H7 (cell line): ENCODE measurements at places on chromosomes 3 and 15. TPM values are rescaled to one million over a fixed set of nuclear protein-coding genes. Genes with fewer than 3 reads are reported as not detected.

GRCh38 chr15:40251486-40252140, 12.8 kb downstream of the PAK6 start:
- DNase-seq, result peak; percentile 30

DNA sequence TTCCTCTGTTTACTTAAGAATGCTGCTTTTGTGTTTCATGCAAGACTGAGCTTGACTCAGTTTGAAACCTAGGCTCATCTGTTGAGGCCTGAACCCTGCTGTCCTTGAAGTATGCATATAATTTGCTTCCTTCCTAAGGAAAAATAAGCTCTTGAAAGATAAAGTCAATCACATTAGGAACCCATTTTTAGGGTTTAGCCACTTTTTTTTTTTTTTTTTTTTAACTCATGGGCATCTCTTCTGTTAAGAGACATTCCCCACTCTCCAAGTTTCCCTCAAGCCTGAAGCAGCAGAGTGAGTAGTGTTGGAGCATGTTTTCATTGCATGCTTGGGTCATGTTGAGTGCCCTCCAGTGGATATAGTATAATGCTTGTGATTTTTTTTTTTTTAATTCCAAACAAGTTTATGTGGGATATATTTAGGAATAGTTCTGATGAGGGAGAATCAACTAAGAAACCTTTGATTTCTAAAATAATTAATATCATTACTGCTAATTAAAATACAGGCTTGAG, 3.6 kb downstream of the CTNNB1 start:
- peak; percentile 30 for DNase-seq

GRCh38 chr15:99062226-99062625, 42.7 kb upstream of the SYNM start:
- DNase-seq, result no peak

- DNase-seq, result no peak
These were observed 37.2 kb upstream of the ACAD9 start for GRCh38 chr3:128841926-128842920.

GRCh38 chr15:95405447-95405846, 925.1 kb upstream of the NR2F2 start:
- DNase-seq, result no peak

GRCh38 chr3:125959317-125960065, 9.5 kb upstream of the ROPN1B start:
- peak; percentile 70 for DNase-seq

LMOD3 gene
- total RNA-seq, result not detected in 2 replicates

- DNase-seq, result no peak
These were observed 53.7 kb downstream of the SCN11A start for GRCh38 chr3:38998086-38998485.

DNA sequence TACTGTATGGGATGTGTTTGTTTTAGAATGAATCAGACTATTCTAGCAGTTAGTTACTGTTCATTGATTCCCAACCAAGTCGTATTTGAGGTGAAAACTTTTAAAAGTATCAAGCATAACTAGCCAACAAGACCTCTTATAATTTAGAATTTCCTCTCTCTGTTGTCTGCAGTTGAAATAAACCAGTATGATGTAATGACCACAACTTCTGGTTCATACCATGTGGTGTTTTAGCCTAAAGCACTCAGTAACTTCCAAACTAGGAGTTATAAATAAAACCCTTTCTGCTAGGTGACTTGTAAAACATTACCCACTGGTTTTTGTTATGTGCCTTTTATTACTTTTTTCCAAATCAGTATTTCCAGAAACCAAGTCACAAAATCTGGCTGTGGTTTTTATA, 19.8 kb upstream of the P2RY12 start:
- DNase-seq, result no peak

SIDT1 gene
- not detected in 2 replicates for total RNA-seq

- peak; percentile 17 for DNase-seq
These were observed 882.5 kb upstream of the GBE1 start for GRCh38 chr3:82643948-82644347.

GRCh38 chr3:194073926-194074325, 62.0 kb upstream of the HES1 start:
- no peak for DNase-seq

DNA sequence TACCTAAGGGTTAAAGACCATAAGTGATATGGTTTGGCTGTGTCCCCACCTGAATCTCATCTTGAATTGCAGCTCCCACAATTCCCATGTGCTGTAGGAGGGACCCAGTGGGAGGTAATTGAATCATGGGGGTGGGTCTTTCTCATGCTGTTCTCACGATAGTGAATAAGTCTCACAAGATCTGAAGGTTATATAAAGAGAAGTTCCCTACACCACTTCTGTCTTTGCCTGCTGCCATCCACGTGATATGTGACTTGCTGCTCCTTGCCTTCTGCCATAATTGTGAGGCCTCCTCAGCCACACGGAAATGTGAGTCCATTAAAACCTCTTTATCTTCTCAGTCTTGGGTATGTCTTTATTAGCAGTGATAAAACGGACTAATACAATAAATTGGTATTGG, 75.0 kb upstream of the CADPS start:
- DNase-seq, result no peak

GRCh38 chr3:46098319-46098761, 71.1 kb upstream of the XCR1 start:
- no peak for DNase-seq

DNA sequence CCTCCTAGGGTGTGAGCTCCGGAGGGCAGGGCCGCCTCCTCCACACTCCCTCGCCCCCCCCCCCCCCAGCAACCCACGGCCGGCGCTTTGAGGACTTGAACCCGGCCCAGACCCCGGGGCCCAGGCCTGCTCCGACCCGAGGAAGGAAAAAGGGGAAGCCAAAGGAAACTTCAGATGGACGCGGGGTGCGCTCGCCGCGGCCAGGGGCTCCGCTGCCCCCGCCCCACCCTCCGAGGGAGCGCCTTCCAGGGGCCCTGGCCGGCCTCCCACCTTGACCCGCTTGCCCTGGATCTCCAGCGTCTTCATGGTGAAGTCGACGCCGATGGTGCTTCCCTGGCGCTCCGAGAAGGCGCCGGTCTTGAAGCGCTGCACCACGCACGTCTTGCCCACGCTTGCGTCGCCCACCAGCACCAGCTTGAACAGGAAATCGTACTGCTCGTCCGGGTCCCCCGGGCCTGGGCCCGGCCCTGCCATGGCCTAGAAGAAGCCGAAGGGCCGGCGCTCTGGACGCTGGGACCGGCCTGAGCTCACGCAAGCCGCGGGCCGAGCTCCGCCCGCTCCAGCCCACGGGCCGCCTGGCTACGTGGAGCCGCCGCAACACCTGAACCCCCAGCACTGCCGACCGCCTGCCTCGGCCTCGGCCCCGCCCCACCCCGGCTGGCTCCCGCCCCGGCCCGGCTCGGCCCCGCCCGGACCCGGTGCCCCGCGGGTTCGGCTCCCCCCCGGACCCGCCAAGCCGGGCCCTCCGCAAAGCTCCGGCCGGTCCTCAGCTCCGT, 400 bp downstream of the RAB43 start:
- peak; percentile 79 for DNase-seq

GRCh38 chr15:62112616-62113593, 46.1 kb downstream of the C2CD4A start:
- DNase-seq, result no peak

- DNase-seq, result no peak
These were observed 83.0 kb upstream of the KCNAB1 start for GRCh38 chr3:156037356-156037755.

COLQ gene
- total RNA-seq, result 0.52 and 1.00 TPM in 2 replicates

FOXL2NB gene
- 3.9 and 5.5 TPM in 2 replicates for total RNA-seq

RBPMS2 gene
- 8.5 and 9.4 TPM in 2 replicates for total RNA-seq

GUCA1C gene
- total RNA-seq, result not detected in 2 replicates

DNA sequence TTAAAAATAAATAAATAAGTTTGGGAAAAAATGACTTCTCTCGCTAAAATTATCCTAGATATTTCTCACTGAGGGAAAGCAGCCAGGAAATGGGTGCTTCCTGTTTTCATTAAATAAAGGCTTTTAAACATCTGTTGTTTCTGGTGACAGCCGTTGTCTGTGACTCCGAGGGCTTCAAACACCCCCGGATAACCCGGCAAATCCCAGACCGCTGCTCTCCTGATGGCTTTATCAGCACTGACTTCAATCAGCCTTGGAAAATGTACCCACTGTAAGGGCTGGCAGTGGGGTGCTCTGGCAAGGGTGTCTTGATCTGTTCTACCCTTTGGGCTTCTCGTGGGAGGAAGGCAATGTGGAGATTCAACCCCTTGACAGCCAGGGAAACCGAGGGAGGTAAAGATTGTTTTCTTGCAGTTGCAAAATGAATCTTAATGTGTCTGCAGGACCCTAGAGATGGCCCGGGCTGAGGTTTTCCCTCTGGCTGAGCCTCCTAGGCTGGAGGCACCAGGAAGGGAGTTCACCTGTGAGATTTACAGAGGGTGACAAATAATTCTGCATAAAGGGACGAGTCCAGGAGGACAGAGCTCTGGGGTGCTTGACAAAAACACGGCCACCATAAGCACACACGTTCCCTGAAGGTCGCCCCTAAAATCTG, 33.6 kb upstream of the SEC13 start:
- no peak for DNase-seq

DNA sequence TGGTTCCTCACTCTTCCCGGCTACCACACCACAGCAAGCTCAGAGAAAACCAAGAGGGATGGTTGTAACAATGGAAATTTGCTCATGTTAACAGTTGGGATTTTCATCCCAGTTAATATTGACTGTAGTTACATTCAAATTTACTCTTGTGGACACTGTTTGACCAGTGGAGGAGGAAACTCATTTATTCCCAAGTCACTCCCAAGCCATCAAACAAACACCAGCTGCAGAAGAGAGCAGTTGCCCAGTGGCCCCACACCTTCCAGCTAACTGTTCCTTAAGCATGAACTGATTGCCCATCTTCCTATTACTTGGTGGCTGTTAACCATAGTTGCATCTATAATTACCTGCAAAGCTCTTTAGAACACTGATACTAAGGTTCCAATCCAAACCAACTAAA, 24.1 kb upstream of the MECOM start:
- DNase-seq, result no peak

DNA sequence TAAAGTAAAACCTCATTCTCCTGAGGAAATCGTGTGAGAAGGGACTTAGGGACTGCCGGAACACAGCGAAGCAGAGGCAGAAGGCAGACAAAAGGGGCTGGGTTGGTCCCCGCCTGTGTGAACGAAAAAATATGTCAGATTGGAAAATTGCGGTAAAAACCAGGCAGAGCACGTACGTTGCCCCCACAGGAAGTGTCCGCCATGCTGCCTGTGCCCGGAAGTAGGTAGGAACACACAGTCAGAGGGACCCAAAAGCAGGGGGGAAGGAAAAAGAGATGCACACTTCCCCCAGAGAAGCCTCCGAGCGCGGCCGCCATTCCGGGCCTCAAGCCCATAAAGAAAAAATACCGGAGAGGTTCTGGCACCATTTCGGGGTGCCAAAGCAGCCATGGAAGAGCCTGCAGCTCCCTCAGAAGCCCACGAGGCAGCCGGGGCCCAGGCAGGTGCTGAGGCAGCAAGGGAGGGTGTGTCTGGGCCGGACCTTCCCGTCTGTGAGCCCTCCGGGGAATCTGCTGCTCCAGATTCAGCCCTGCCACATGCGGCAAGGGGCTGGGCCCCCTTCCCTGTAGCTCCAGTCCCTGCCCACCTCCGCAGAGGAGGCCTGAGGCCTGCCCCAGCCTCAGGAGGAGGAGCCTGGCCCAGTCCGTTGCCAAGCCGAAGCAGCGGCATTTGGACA, at the start of gene MKRN3:
MKRN3 (plus strand) TSS at position 280 of the 676 bp plus-strand sequence; CDS start at position 389, 109 bp downstream.
- no peak for DNase-seq

EFCAB12 gene
- 0.10 and 0.44 TPM in 2 replicates for total RNA-seq

ZNF501 gene
- 0.04 and 0.17 TPM in 2 replicates for total RNA-seq

GRCh38 chr15:58064082-58064979, 1.2 kb downstream of the ALDH1A2 start:
- DNase-seq, result no peak

CATSPER2 gene
- 0.41 and 0.94 TPM in 2 replicates for total RNA-seq

DNA sequence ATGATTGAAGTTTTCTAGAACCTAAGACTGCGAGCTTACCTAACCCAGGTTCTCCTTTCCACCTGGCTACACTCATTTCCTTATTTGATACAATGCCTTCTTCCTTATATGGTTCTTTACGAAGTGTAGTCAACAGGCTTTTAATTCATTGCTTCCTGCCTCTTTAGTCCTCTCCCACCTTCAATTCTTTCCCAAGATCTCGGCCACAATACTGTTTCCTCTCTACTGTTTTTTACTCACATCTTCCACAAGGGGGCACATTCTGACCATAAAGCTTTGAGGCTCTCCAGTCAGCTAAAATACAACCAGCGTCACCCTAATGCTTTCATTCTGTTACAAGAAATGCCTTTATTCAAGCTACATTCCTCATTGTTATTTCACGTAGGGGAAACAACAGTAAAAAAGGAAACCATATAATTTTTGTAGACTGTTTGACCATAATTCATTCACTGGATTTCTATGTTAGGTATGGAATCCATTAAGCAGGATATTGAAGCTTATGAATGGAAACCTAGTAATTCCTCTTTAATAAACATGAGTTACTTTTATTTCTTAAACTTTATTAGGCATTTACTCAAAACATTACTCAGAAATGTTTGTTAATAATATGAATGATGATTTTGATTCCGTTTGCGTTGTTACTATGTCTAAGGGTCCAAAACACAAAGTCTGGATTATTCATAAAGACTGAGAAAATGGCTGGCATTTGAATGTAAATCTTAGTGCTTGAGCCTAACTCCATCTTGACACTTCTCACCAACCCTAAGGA, 29.5 kb upstream of the VEPH1 start:
- peak; percentile 61 for DNase-seq

- no peak for DNase-seq
These were observed 91.0 kb downstream of the CPN2 start for GRCh38 chr3:194259982-194260766.

GRCh38 chr3:160886421-160886820, 130.4 kb downstream of the PPM1L start:
- DNase-seq, result no peak

DGKG gene
- total RNA-seq, result 0.37 and 0.52 TPM in 2 replicates

ST8SIA2 gene
- total RNA-seq, result 3.7 and 11.8 TPM in 2 replicates

- DNase-seq, result no peak
These were observed 27.1 kb downstream of the FILIP1L start for GRCh38 chr3:100087198-100087597.
